ENCODE measurements at places on chromosomes 12 and 14.
A peak's percentile ranks its signal among the peaks of the same experiment; 100 is the strongest.

GRCh38 chr12:89347325-89347829 is 4.9 kb downstream of the DUSP6 start:
- DNase-seq = no peak

GRCh38 chr12:128903236-128903635 is 50.0 kb downstream of the GLT1D1 start:
- no peak for DNase-seq

- no peak for DNase-seq
Observed at GRCh38 chr14:72578514-72578913, 315.4 kb downstream of the DPF3 start.

DNA sequence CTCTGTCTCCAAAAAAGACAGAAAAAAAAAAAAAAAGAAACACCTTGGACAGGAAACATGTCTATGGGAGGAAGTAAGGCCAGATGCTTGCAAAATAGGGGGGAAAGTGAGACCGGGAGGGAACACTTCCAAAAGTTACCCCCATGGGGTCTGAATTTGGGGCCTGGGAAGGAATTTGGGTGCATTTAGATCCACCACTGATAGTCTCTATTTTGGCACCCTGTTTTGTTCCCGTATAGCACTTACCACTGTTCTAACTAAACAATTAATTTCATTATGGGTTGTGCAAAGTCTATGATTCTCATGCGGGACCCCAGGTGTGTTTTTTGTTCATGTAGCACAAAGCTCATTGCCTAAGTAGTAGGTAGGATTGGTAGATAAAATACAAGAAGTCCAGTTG is 1.4 kb upstream of the MLEC start:
- DNase-seq = no peak

DNA sequence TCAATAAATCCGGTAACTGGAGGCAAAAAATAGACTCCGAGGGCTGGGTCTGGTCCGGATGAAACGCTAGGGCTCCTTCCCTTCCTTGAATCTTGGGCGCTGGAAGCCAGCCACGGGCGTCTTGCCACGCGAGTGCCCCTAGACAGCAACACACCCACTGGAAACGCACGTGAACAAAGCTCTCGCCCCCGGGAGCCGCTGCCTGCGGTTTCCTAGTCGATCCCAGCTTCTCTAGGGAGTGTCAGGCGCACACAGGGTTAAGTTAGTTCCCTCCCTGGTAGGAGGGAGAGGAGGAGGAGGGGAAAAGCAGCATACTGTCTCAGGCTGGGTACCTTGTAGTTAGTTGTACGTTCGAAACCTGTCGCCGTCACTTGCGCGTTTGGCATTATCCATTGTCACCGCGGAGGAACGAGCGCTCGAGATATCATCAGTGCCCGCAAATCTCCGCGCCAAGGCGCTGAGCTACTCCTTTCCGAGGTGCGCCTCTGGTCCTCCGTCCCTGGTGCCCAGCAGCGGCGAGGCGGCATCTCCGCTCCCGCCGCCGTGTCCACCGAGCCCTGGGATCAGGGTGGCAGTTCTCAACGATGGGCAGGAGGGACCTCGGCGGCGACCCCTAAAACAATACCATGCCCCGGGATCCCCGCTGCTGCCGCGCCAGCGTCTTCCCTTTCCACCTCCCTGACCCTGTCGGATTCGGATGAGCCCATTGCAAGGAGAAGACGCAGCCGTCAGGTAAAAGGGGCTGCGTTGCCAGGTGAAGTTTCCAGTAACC is at the start of gene FLRT2:
TSS of gene FLRT2 (plus strand) at position 342 of the 772 bp plus-strand sequence. CDS start 91,371 bp downstream, outside the sequence.
- peak; percentile 80 for DNase-seq

DNA sequence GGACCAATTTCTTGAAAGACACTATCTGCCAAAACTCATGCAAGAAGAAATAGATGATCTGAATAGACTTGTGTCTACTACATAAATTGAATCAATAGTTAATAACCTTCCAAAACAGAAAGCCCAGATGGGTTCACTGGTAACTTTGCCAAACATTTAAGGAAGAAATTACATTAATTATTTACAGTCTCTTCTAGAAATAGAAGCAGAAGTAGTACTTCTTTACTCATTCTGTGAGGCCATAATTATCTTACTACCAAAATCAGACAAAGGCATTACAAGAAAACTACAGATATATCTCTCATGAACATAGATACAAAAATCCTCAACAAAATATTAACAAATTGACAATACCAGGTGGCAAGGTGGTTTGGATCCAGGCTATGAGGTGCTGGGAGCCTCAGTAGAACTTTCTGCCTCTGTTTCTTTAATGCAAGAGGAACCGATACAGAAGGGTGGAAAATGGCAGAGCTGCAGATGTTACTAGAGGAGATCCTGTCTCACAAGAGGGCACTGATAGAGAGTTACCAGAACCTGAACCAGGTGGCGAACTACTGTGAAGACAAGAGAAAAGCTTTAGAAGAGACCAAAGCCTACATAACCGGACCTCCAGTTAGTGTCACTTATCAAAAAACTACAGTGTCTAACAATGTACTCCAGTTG is 33.7 kb upstream of the KTN1 start:
- DNase-seq = no peak

DNA sequence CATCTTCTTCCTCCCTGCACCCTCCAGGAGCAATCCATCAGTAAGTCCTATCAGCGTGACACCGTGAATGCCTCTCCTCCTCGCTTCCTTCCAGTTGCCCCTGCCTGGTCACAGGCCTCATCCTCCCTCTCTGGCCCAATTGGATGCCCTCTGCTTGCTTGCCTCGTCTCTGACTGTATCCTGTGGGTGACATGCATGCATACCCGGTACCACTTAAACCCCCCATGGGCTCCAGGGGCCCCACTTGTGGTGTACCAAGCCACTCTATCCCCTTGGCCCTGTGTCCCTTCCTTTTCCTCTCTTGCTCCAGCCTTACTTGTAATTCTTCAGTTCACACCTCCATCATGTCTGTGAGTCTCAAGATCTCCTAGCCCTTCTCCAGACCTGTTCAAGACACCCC is 106.0 kb upstream of the RTL1 start:
- DNase-seq = no peak
